ENCODE measurements at places on chromosomes 3 and 15.
A peak's percentile ranks its signal among the peaks of the same experiment; 100 is the strongest.

DNA sequence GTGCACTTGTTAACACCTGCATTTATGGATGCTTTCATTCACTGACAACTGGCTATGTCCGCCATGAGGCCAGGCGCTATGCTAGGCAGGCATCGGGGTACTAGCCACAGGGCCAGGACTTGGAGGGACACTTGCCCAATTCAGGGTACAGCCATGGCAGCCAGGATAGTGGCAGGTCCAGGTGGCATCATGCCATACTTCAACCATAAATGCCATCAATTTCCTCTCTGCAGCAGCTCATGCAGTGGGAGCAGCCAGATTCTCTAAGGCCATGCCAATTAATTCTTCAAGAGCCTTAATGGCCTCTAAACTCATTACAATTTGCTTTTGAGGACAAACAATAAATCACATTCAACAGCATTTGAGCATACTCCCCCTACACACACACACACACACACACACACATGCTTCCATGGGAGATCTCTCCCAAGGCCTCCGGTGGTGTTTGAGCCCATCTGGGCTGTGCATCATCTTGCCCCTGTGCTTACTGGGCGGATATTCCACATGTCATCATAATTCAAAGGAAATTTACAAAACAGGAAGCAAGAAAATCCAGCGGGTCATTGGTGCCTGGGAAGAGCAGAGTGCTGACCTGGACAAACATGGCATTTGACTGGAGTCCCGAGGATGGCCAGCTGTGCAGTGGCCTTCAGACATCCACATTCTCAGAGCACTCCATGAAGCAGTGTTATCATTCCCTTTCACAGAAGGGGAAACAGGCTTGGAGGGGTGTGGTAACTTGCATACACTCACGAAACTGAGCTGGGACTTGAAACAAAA lies 109.1 kb downstream of the IQSEC1 start:
- peak; percentile 28 for DNase-seq

GRCh38 chr15:87687523-87687870 lies 569.0 kb downstream of the NTRK3 start:
- no peak for DNase-seq

GRCh38 chr15:26166429-26166828 lies 303.3 kb upstream of the ATP10A start:
- no peak for DNase-seq

DNA sequence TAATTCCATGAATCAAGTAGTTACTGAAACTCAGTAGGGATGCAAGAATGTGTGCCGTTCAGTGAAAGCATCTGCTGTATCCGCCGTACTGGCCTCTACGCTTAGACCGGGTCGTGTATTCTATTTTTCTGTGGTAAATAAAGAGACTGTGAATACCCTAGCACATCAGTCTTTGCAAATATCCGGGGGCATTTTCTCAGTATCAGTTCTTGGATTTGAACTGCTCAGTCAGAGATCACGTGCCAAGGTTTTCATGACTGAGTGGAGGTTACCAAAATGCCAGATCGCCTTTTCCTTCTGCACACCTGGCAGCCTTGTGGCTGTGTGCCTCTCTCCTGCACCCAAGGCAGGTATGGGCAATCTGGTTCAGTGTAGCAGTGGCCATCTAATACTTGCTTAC lies 377.0 kb downstream of the OCA2 start:
- DNase-seq = no peak

DNA sequence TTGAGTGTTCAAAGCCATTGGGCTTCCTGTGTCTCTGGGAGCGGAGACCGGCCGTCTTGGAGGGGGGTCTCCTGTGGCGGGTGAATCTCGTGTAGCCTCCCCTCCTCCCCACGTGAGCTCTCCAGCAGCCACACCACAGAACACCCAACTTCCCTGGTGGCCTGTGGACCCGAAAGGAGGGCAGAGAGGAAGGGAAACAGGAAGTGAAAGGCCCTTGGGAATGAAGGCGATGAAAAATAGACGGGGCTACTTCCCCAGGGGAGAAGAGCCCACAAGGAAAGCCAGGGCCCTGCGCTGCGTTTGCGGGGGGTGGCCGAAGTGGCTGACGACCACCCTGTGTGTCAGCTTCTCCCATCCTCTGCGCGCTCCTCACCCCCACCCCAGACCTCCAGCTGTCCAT lies 5.4 kb downstream of the ANKRD63 start:
- no peak for DNase-seq

GRCh38 chr3:57822686-57823085 lies 66.6 kb downstream of the SLMAP start:
- DNase-seq = no peak

GRCh38 chr3:3037156-3037555 lies 73.0 kb downstream of the IL5RA start:
- DNase-seq = no peak

All from fibroblast of skin of right quadriceps (primary cell).